ENCODE measurements at places on chromosomes 3 and 15. TPM values are rescaled to one million over a fixed set of nuclear protein-coding genes. Genes with fewer than 3 reads are reported as not detected.

Gene RLBP1
- total RNA-seq = not detected

Gene CLDN1
- 6.8 TPM for total RNA-seq

Gene CD86
- total RNA-seq = not detected

Gene SLC2A2
- total RNA-seq = not detected

Gene MUC20
- 0.69 TPM for total RNA-seq

Gene ARID3B
- total RNA-seq = 19.0 TPM

Gene PATL2
- total RNA-seq = 0.15 TPM

Gene SLC12A1
- total RNA-seq = not detected

Gene LEKR1
- 0.98 TPM for total RNA-seq

Gene GCNT3
- 0.18 TPM for total RNA-seq

Gene ZSCAN2
- total RNA-seq = 18.3 TPM

Gene NR2E3
- total RNA-seq = 0.35 TPM

Gene CA12
- total RNA-seq = 19.8 TPM

Gene MITF
- total RNA-seq = 7.6 TPM

Gene LTK
- 0.29 TPM for total RNA-seq

Gene AMIGO3
- total RNA-seq = 1.8 TPM

Gene ARNT2
- 0.11 TPM for total RNA-seq

Gene CPB1
- not detected for total RNA-seq

Gene CILP
- not detected for total RNA-seq

Gene SCN11A
- not detected for total RNA-seq

Gene ATP2C1
- 34.0 TPM for total RNA-seq

Gene TMEM45A
- total RNA-seq = 7.6 TPM

Gene EFCC1
- total RNA-seq = not detected

Gene TMC3
- total RNA-seq = not detected

Gene TICRR
- 18.4 TPM for total RNA-seq
